ENCODE measurements at places on chromosomes 2 and 18. TPM values are rescaled to one million over a fixed set of nuclear protein-coding genes. Genes with fewer than 3 reads are reported as not detected.
A peak's percentile ranks its signal among the peaks of the same experiment; 100 is the strongest.

Gene TRAPPC8
- total RNA-seq: 93.1 TPM

- no peak overlapping the region for H3K27ac ChIP-seq
- peaks cover 7% of the 10 kb centered on the region for H3K36me3 ChIP-seq
- H3K4me3 ChIP-seq: no peak overlapping the region
- DNase-seq: no peak
- no peaks in the 10 kb centered on the region for H3K27me3 ChIP-seq
Observed at GRCh38 chr2:28809927-28810326, 707 bp upstream of the SPDYA start.

DNA sequence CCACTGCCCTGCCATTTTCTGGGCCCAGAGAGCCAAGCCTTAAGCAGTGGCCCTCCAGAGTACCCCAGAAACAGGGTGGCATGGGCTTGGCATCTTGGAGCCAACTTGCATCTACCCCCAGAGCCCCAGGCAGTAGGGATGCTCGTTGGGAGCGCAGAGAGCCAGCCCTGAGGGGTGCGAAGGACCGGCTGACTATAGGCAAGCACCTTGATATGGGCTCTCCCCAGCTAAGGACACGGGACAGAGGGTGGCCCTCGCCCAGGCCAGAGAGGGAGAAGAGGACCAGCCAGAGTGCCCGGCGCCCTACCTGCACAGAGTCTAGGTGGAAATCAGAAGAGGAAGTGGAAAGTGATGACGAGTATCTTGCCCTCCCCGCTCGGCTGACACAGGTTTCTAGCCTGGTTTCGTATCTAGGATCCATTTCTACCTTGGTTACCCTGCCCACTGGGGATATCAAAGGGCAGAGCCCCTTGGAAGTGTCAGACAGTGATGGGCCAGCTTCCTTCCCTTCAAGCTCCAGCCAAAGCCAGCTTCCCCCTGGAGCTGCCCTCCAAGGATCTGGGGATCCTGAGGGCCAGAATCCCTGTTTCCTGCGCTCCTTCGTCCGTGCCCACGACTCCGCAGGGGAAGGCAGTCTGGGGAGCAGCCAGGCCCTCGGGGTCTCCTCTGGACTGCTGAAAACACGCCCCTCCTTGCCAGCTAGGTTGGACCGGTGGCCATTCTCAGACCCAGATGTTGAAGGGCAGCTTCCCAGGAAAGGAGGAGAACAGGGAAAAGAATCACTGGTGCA lies 16.2 kb downstream of the CEP68 start:
- H3K36me3 ChIP-seq: peaks cover 43% of the 10 kb centered on the region
- H3K4me3 ChIP-seq: no peak overlapping the region
- peaks cover 9% of the 10 kb centered on the region for H3K4me1 ChIP-seq
- DNase-seq: peak; percentile 68

Gene CCDC68
- total RNA-seq: not detected

DNA sequence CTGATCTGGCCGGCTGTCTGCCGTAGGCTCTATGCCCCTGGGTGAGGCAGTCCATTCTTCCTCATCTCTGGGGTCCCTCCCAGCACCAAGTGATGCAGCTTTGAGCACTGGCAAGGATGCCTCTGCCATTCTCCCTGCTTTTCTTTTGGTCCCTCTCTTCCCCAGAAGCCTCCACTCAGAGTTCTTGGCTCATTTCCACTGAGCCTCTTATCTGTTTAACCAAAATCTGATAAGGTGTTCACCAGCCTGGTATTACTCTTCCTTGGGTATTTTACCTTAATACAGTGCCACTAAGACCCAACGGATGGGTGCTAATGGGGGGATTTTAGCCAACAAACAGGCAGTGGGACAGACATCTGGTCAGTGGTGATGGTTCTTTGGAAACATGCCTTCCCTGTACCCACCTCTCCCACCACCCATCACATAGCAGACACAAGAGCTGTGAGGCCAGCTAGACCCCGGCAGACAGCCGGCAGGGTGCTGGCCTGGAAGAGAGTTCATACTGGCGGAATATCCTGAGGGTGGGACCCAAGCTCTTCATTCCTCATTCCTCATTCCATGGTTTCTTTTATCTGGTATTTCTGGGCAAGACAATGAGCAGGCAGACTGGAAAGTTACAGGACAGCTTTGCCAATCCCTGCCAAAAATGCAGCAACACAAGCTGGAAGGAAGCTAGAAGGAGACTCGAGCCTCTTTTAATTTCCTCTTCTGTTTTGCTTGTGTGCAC lies 34.6 kb downstream of the ZBTB7C start:
- no peak overlapping the region for H3K4me3 ChIP-seq
- H3K4me1 ChIP-seq: no peaks in the 10 kb centered on the region
- H3K27me3 ChIP-seq: no peaks in the 10 kb centered on the region
- no peak overlapping the region for H3K27ac ChIP-seq
- no peaks in the 10 kb centered on the region for H3K36me3 ChIP-seq
- no peak for DNase-seq

GRCh38 chr2:137051778-137052398 lies 286.5 kb downstream of the THSD7B start:
- no peak overlapping the region for H3K27ac ChIP-seq
- H3K4me3 ChIP-seq: no peak overlapping the region
- no peaks in the 10 kb centered on the region for H3K36me3 ChIP-seq
- H3K4me1 ChIP-seq: no peaks in the 10 kb centered on the region
- H3K27me3 ChIP-seq: no peaks in the 10 kb centered on the region
- DNase-seq: no peak

DNA sequence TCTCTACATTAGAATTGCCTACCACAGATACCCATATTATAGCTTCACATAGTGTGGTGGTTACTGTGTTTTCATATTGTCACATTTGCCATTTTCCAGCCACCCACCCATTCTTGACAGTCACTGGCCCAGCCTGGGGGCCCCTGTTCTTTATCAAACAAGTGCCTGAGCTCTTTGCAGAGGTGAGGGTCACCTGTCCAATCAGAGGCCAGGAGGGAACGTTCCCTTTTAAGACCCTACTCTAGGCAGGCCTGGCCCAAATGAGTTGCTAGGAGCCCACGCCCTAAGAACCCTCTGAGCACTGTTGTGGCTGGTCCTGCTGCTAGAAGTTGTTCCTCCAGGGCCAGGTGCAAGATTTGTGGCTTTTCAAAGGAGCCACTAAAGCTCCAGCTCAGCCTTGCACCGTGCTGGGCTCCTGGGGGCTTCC lies 5.2 kb downstream of the IL37 start:
- no peaks in the 10 kb centered on the region for H3K36me3 ChIP-seq
- no peak for DNase-seq
- no peak overlapping the region for H3K4me3 ChIP-seq
- no peaks in the 10 kb centered on the region for H3K4me1 ChIP-seq
- no peaks in the 10 kb centered on the region for H3K27me3 ChIP-seq

GRCh38 chr2:8549942-8550341 lies 131.9 kb upstream of the ID2 start:
- H3K4me1 ChIP-seq: peaks cover 65% of the 10 kb centered on the region
- DNase-seq: no peak
- H3K4me3 ChIP-seq: no peak overlapping the region
- H3K27ac ChIP-seq: no peak overlapping the region

- H3K36me3 ChIP-seq: peaks cover 5% of the 10 kb centered on the region
- no peak overlapping the region for H3K27ac ChIP-seq
- no peak for DNase-seq
- H3K4me3 ChIP-seq: no peak overlapping the region
- H3K27me3 ChIP-seq: no peaks in the 10 kb centered on the region
Observed at GRCh38 chr2:85584857-85585780, 888 bp downstream of the VAMP5 start.
